AG10803 (cell line): ENCODE measurements at places on chromosomes 2 and 18.

DNA sequence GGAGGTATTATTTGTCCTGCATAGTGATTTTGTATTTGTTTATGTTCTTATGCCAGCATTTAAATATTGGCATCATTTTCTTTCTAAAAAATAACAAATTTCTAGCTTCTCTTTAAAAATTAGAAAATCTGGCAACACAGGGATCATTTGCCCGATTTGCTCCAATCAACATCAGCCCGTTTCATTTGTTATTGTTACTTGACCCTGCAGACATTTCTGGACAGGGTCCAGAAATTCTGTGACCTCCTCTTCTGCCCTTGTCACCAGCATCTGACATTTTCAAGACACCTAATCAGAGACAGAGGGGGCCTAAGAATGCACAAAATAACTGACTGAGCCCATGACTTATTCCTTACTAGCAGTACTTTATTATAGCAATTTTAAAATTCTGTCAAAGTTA, 253.3 kb downstream of the MREG start:
- no peak for DNase-seq

GRCh38 chr2:216130346-216130971, 21.3 kb downstream of the XRCC5 start:
- no peak for DNase-seq

DNA sequence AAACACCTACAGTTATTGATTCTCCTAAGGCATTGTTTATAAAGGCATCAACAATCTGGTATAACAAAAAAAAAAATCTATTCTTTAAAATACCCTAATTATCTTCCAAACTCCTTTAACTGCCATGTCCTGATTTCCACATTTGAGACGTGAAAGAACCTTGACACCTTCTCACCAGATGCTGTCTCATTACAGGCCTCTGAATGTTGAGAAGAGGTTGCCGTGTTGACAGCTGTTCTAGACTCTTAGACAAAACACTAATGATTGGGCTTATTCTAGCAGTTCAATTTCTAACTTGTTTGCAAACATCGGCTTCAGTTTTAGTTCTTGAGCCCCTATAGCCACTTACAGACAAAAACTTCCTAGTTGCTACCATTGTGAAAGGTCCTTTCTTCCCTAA, 988.8 kb downstream of the LRP1B start:
- DNase-seq: no peak

- DNase-seq: peak; percentile 25
These were observed 58.2 kb upstream of the PKDCC start for GRCh38 chr2:41989501-41990180.

DNA sequence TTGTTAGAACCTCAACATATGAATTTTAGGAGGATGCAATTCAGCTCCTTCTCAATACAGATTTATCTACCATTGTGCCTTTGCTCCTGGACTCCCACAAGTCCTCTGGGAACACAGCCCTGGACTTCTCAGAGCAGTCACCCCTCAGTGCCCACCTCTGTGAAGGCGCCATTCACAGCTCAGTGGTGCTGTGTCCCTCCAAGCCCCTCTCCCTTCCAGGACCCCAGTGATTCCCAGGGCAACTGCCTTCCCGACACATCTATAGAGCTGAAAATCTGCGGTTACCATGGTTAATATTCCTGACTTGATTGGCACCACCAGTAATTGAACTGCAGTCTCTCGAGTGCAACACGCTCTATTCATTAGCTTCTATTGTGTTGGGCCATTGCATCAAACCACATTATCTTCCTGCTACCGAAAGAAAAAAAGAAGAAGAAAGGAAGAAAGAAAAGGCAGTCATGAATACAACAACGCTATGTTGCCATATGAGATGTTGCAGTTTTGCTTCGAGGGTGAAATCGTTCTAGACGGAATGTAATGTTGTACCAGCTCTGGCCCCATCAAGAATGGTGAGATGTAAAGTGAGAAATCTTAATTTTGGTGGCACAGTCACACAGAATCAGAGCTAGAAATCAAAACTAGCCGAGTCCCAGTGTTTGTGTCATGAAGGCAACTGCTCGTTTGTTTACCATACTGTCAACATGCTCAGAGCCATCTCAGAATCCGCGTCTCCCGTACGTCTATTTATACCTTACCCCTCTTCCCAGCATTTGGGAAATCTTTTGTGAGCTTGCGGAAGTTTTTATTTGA, 524.0 kb upstream of the ID2 start:
- no peak for DNase-seq
